Memory B cell (primary cell): ENCODE measurements at places on chromosomes 12 and 14.

- DNase-seq = no peak
Measured at GRCh38 chr14:90518069-90518940, 121.5 kb downstream of the CALM1 start.

DNA sequence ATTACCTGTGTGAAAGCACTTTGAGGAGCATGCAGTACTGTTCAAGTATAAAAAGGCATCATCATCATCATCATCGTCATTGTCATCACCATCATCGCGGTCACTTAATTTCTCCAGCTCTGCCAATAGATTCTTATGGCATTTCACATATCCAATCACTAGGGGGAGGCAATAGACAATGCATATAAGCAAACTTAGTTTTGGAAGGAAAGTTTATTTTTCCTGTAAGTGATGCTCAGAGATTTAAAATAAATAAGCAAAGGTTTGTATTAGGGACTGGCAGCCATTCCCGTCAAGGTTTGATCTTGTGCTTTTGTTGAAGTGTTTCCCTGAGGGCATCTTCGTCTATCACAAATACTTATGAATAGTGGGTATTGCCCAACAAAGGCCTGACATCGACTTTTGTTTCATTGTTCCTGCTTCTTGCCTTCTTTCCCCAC is 127.4 kb downstream of the KTN1 start:
- no peak for DNase-seq

DNA sequence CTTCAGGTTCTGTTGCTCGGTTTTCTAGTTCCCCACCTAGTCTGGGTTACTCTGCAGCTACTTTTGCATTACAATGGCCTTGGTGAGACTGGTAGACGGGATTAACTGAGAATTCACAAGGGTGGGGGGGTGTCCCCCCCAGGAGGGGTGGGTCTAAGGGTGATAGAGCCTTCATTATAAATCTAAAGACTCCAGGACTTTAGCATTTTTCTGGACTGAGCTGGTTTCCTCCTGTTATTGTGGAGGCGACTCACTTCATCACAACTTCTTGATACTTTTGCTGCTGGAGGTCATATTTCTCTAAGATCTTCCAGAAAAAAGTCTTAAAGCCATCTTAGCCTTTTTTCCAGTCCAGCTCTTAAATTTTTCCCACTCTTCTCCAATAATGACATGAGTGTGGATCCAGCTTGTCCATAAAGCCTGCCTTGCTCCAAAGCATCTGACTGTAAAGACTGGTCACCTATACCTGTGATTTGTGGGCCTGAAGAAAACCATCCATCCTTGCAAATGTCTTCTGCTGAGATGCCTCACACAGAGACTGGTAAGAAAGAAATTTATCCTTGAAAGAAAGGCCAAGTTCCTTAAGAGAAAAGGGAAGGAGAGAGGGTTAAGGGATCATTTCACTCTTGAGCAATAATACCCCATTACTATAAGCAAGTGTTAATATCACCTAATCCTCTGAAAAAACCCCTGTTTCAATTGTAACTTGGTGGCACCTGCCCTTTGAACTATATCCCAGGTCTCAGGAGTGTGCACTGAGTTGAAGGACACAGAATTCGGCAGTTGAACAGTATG is 19.7 kb upstream of the SLC2A14 start:
- no peak for DNase-seq

DNA sequence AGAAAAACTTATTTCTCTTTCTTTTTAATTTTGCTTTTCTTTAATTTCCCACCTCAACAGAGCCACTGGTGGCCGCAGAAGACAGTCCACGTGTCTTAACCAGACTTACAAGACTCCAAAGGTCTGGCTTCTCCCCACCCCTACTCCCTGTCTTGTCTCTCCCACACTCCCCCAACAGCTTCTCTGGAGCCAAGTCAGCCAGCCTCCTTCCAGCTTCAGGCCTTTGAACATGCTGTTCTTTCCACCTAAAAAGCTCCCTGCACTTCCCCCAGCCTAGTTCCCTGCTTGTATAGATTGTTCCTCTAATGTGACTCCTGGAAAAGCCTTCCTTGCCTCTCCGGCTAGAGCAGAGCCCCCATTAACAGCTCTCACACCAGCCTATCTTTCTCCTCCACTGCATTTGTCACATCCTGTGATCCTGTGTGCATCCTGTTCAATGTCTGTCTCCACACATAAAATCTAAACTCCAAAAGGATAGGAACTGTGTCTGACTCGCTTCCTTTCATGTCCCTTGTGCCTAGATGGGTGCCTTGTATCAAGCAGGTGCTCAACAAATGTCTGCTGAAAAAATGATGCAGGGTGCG is 7.8 kb upstream of the DYNLL1 start:
- DNase-seq = no peak

DNA sequence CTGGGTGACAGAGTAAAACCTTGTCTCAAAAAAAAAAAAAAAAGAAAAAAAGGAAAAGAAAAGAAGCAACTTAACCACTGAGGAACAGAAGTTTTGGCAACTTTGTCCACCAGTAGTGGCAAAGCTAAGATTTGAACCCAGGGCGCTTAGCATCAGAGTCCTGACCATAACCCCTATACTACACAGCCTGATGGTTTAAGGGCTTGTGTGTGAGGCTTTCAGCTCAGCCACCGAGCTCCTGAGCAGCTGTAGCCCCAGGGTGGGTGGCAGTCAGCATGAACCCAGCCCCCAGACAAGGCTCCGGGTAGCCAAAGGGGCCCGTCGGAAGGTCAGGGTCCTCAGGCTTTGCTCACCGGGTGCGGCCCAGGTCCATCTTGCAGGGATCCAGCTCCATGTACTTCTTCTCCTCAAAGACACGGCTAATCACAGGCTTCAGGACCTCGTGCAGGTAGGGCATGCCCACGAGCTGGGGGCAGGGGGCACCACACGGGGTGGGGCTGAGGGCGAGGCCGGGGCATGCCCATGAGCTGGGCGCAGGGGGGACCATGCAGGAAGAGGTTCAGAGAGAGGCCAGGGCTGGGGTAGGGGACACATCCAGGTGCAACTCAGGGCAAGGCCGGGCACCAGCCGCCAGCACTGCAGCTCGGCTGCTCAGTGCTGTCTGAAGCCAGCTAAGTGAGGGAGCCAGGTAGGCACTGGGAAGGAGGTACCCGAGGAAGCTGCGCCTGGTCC is 20.9 kb downstream of the RASAL1 start:
- DNase-seq = no peak

DNA sequence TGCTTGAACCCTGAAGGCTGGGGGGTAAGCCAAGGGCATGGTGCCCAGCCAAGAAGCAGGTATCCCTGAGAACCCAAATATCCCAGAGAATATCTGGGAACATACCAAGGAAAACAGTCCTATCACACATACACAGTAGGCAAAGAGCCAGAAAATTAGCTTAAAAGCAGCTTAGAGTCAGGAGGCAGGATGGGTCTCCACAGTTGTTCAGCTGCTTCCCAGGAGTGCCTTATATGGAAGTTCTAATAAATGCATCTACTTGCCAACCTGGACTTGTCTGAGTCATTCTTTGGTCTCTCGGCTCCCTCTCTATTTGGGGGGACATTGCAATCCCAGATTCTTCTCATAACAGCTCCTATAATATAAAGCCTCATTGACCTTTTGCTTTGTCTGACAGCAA is 9.0 kb upstream of the GPR135 start:
- DNase-seq = no peak

DNA sequence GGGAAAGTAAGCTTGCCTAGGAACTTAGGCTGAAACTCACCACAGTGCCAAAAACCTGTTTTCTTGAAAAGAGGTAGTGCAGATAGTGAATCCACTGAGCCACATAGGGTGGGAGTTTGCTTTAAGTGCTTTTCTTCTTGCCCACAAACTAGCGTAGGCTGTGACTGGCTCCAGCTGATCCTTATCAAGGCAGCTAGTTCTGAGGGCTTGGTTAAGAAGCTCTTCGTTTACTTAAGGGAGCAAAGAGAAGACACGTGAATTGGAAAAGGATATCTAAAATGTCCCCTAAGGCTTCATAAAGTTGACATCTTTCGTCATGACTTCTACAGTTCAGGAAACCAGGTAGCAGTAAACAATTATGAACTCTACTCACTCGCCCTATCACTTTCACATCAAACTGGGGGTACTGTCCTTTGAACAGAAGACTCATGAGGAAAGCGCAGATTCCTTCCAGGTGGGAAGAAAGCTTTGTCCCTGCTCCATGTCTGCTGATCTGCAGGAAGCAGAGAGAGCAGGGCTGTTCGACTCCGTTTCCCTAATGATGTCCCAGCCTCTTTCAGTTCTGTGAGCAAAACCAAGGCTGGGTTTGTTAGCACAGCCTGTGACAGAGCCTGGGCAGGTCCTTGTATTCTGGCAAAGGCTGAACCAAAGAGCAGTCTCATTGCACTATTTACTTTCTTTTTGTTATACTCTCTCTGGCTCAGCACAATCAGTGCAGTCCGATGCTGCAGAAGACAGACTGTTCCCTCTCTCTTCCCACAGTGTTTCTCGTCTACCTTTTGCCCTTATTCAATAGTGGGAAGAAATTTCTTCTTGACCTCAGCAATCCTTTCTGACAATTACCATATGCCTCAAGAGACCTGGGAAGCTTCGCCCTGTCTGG is 93.5 kb upstream of the ETV6 start:
- no peak for DNase-seq

GRCh38 chr14:73944432-73945158 is 5.3 kb downstream of the FAM161B start:
- no peak for DNase-seq

DNA sequence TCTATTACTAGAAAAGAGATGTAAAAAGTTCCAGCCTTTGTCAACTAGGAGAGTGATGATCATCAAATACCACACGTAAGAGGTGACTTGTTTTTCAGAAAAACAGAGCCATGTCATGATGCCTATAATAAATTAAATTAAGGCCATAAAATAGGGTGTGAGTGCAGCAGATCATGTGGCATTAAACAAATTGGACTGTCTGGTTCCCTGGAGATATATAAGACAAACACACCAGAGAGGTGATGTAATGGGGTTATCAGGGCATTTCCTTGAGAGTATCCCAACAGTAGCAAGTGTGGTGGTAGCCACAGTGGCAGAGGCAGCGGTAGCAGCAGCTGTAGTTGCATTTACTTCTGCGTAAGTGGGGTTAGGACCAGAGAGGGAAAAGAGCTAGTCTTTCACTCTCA is 14.6 kb upstream of the GALNT6 start:
- DNase-seq = no peak

- no peak for DNase-seq
Measured at GRCh38 chr12:112822056-112822455, 30.5 kb downstream of the RPH3A start.

- DNase-seq = no peak
Measured at GRCh38 chr12:56104815-56105608, 653 bp downstream of the PA2G4 start.

GRCh38 chr14:99418242-99418641 is 62.4 kb downstream of the SETD3 start:
- no peak for DNase-seq

- no peak for DNase-seq
Measured at GRCh38 chr12:24328261-24328660, 378.8 kb upstream of the SOX5 start.

DNA sequence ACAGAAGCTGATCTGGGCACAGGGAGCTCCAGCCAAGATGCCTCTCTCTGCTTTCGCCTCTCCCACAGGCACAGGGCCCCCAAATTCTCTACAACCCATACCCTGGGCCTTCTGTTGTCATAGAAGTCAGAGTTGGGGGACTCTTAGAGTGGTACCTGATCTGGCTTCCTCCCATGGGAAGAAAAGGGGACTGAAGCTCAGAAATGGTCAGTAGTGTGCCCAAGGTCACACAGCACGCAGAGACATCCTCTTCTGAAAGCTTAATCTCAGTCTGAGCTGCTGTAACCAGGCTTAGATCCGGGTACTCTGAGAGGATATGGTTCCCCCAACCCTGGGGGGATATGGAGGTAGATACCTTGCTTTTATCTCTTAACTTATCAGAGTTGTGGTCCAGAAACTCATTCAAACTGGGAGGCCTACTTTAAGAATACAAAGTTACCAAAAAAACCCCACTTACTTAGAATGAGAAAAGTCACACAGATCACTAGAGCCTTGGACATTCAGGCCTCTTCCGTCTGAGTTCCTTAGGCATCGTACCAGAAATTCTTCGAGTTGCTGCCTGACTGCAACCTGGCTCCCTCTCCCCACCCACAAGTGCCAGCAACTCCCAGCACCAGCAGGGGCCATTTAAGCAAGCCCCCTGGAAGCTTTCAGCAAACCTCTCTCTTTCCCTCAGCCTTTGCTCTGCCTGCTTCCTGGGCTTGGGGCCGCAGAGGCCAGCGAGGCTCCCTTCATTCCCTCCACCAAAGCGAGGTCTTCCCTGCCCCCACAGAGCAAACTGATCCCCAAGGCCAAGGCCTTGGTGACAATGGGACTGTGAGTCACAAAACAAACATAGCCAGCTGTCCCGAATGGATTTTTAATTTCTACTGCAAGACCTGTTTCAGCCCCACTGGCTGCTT is 13.9 kb downstream of the KRT7 start:
- DNase-seq = no peak

DNA sequence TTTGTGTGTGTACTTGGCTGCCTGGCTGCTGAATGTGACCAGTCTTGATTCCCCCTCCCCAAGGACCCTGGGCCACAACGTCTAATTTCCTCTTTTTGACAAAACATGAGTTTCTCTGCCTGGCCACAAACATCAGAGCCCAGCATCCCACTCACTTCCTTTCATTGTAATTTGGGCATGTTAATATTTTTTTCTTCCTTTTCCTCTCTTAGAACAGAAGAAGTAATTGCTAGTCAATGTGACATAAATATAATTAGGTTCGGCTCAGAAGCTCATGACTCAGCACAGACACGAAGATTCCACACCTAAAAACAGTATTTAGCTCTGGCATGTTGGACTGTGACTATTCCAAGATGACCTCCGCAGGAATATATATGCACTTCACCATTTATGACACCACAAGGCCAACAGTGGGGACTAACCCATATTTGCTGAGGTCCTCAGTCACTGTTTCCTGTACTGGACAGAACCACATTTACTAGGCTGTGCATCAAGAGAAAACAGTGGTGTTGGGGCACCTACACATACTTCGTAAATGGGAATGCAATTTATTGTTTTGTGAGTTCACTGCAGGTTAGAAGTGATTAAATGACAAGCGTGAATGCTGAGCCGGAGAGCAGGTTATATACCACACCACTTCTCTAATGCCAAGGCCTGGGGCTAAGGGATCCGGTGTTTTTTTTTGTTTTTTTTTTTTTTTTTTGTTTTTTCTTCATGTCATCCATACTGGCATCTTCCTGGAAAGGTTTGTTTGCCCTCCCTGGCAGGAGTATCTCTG is 4.2 kb downstream of the GSG1 start:
- DNase-seq = no peak

DNA sequence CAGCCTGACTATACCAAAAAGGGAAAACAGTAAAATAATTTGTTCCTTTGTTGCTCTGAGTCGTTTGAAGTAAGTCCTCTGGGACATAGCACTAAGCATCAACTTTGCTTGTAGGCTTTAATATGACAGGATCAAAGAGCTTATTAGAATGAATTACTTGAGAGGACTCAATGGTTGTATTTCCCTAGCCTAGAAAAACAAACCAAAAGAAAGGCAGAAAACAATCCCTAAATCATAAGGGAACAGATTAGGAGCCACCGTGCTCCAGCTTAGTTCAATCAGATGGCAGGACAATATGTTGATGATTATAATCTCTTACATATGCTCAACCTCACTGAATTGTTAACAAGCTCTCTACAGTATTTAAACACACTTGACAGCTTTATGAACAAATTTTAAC is 988.4 kb downstream of the FLRT2 start:
- DNase-seq = no peak

GRCh38 chr12:131830335-131830913 is 2.2 kb downstream of the MMP17 start:
- peak; percentile 58 for DNase-seq
